CD8-positive, alpha-beta memory T cell (primary cell): ENCODE measurements at places on chromosomes 12 and 14.
A peak's percentile ranks its signal among the peaks of the same experiment; 100 is the strongest.

DNA sequence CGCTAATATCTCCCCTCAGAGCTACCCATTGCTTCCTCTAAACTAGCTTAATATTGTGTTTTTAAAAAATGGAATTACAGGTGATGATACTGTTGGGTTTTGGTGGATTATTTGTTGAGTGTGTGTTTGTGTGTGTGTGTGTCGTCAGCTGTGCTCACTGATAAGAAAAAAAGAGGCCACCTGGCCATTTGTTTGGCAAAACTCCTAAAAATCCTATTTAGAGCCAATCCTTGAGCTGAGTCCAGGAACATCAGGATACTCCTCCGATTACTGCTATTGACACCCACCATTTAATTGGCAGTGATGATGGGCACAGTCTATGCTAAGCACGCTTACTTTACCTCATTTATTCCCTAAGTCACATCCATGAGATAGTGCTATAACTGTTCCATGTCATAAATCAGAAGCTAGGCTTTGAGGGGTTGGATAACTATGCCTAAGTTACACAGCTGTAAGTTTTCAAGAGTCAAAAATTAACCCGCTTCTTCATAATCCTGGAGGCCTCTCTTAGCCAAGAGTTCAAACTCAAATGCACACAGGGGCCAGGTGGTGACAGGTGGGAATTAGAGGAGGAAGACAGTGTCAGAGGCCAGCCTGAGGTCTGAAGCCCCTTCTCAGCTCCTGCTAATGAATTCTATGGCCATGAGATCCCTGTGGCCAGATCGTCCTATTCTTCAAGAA lies 1026.6 kb upstream of the TMEM132C start:
- DNase-seq, result no peak

GRCh38 chr12:91887957-91888356 lies 257.7 kb downstream of the BTG1 start:
- no peak for DNase-seq

DNA sequence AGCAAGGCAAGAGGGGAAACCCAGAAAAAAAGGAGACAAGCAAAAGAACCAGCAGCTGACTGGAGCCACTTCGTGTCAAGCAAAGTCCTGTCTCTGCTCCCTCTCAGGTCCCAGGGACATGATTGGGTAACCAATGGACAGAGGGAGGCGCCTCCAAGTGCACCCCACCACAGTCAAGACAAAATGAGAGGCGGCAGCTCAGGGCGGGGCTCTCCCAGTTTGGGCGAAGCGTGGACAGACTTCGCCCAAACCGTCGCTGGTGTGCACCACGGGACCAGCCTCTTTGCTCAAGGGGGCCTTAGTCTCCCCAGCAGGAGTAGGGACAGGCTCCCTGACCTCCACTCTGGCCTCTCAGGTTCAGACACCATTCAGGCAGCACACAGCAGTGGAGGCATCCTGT lies 1.5 kb upstream of the BEGAIN start:
- DNase-seq, result no peak

- DNase-seq, result no peak
These were observed 21.9 kb downstream of the JDP2 start for GRCh38 chr14:75449696-75450095.

GRCh38 chr14:22512106-22512814 lies 76.8 kb downstream of the DAD1 start:
- no peak for DNase-seq

DNA sequence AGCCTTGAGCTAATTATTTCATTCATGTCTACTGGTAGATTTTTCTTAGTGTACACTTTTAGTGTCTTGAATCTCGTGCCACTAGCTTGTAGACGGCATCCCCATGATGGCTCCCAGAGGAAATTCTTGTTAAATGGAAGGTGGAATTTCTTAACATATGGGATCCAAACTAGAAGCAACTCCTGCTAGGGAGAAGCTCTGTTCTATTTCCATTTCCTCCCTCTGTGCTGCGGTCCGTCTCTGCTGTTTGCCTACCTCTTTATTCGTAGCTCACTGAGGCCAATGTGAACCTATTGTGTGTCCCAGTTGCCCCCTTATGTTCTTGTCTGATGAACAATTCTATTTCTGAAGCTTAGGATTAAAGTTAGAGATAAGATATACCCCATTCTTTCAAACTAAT lies 588 bp downstream of the PIK3C2G start:
- no peak for DNase-seq

GRCh38 chr12:109529691-109530640 lies 43.3 kb downstream of the MMAB start:
- no peak for DNase-seq

- DNase-seq, result no peak
These were observed 138.9 kb upstream of the ARID2 start for GRCh38 chr12:45590646-45591045.

DNA sequence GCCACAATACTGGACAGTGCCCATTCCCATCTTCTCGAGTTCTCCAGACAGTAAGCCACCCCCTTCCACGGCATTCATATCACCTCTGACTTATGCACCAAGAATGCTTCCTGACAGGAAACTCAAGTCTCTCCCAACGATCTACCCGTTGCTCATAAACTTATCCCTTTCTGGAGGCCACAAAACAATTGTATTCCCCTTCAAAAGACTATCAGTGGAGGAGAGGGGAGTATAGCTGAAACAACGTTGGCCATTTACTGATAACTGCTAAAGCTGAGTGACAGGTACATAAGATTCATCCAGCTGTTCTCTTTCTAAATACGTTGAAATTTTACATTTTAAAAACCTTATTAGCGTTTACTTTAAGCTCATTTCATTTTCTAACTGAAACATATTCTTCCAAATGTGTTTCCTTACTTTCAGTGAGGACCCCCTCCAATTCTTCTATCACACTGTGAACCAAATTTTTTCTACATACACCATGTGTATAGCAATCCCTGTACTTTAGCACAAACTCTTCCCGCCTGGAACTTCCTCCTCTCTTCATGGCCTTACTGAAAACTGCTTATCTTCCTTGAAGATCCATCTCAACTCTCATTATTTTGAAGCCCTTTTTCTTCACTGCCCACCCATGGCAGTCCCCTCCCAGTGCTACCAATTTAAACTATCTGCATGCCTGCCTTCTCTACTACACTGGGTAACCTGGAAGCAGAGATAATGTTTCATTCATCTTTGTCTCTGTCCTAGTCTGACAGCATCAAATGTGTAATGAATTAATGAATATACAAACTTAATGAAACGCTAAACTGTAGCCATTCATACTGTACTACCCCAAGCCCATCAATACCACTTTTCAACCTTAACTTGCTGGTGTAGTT lies 28.8 kb downstream of the ATXN2 start:
- no peak for DNase-seq

- DNase-seq, result no peak
These were observed 974 bp upstream of the TNS2 start for GRCh38 chr12:53048780-53049401.

DNA sequence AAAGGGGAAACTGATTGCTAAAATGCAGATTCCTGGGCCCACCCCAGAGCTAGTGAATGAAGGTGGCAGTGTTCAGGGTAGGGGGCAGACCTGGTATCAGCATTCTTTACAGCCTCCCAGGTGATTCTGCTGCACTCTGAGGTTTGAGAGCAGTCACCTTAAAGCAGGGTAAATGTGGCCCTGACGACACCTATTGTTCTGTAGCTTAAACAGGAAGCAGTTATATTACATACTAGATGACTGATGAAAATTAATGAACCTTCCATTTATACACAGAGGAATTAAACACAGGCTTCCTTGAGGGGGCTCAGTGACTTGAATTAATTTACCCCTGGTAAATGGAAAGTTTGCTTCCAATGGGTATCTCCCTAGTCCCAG lies 25.3 kb downstream of the NUAK1 start:
- DNase-seq, result no peak

- no peak for DNase-seq
These were observed 26.8 kb downstream of the FLVCR2 start for GRCh38 chr14:75604979-75605851.

GRCh38 chr12:114809097-114809496 lies 125.1 kb upstream of the TBX3 start:
- no peak for DNase-seq

DNA sequence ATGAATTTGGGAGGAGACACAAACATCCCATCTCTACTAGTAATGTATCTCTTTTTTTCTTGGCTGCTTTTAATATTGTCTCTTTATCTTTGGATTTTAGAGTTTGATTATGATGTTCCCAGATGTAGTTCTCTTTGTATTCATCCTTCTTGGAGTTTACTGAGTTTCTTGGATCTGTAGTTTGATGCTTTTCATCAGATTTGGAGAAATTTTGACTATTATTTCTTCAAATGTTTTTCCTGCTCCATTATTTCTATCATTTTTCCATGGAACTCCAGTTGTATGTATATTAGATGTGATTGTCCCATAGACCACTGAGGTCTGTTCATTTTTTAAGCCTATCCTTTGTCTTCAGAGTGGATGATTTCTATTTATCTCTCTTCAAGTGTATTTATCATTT lies 90.7 kb upstream of the ARHGAP5 start:
- no peak for DNase-seq

DNA sequence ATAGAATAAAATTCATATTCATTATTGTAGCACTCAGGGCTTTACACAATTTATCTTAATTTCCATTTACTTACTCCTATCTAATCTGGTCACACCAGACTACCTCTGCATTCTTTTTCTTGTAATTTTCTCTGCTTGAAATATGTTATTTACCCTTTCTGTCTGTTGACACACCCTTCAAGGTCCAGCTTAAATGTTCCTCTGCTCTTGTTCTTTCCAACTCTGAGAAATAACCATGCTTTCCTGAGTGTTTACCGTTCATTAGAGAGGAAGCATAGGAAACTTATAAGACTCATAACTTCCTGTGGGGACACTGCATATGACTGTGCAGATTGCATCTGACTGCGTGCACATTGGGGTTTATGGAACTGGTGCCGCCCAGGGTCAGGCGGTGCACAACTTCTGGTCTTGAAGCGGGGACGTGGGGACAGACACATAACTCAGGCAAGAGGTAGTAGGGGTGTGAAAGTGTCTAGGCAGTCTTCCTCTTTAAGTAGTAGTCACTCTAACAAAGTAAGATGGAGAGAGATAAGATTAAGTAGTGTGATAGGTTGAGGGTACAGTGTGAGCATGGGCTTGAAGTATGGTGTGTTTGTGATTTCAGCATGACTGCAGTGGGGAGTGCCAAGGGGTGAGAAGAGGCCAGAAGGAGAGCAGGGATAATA lies 42.6 kb upstream of the FOXJ2 start:
- peak; percentile 71 for DNase-seq

DNA sequence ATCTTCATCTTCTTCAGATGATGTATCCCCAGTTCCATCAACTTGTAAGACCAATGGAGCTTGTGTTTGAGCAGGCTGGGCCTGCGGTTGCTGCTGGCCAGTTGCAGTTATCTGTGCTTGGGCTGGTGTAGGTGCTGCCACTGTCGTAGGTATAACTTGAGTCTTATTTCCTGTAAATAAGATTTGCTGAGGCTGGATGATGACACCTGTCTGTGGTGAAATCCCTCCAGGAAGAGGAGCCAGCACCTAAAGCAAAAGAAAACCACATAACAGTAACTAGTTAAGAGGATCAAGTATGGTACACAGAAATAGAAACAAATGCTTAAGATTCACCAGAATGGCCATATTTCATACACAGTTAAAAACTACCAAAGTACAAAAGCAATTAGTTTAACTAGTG lies 28.2 kb downstream of the GTF2A1 start:
- no peak for DNase-seq

DNA sequence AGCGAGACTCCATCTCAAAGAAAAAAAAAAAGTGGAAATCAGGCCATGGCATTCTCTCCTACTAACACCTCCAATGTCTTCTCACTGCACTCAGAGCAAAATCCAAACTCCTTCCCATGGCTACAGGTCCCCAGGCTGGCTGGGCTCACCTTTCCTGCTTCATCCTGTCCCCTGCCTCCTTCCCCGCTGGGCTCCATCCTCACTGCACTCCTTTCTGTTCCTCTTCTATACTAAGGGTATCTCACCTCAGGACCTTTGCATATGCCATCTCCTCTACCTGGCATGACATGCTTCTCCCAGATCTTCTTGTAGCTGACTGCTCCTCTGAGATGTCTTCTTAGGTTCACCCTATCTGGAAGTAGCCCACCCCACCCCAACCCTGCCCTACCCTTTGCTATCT lies 111.1 kb downstream of the DPF3 start:
- no peak for DNase-seq

- DNase-seq, result no peak
These were observed 142.2 kb upstream of the FKBP4 start for GRCh38 chr12:2652401-2653081.
